Lung microvascular endothelial cell (primary cell): ENCODE measurements at places on chromosomes 6 and 20. TPM values are rescaled to one million over a fixed set of nuclear protein-coding genes. Genes with fewer than 3 reads are reported as not detected.

The ZSWIM3 gene
- total RNA-seq, result 5.0 and 7.9 TPM in 2 replicates

The C6orf118 gene
- total RNA-seq, result not detected in 2 replicates

The DEFB124 gene
- total RNA-seq, result not detected in 2 replicates

The ALDH8A1 gene
- 0.20 and 0.44 TPM in 2 replicates for total RNA-seq

The DACT2 gene
- not detected in 2 replicates for total RNA-seq

The SIRPA gene
- 31.6 and 51.8 TPM in 2 replicates for total RNA-seq

The AKAP7 gene
- total RNA-seq, result 2.0 and 2.4 TPM in 2 replicates

The SYNE1 gene
- 39.0 and 44.8 TPM in 2 replicates for total RNA-seq

DNA sequence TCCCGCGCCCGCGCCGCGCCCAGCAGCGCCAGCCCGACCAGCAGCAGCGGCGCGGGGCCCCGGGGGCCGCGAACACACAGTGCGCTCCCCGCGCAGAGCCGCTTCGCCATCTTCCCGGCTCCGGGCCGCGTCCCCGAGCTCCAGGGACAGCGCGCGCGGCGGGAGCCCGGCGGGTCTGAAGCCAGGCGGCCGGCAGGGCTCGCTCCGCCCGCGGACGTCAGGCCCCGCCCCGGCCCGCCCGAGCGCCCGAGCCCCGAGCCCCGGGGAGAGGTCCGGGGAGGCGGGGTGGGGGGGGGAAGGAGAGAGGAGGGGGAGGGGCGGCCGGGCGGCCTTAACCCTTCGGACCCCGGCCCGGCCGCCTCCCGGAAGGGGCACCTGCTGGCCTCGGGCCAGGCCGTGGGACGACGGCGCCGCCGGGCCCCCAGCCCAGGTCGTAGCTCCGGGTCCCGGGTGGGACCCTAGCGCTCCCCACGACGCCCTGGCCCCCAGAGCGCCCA lies at the start of gene LAMA5:
Gene LAMA5, minus strand, starts transcription at position 177 of the 497 bp plus-strand sequence. Its CDS starts 67 bp downstream, at position 110.
- peak; percentile 58 for DNase-seq

DNA sequence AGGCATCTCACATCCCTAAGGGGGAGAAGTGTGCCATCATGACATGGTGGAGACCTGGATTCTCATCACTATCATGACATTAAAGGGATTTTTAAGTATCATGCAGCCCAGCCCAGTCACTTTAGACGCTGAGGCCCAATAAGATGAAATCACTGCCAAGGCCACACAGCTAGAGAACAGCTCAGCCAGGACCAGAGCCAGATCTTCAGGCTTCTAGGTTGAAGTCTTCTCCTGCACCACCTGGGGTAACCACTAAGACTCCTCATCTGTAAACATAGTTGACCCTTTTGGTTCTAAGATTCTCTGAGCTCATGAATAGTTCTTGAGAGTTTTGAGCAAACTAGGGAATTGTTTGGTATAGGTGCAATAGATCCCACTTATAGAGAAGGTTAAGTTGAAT lies 125.1 kb downstream of the TCP11 start:
- no peak for DNase-seq

- DNase-seq, result no peak
These were observed 43.9 kb downstream of the FILIP1 start for GRCh38 chr6:75449630-75450206.

DNA sequence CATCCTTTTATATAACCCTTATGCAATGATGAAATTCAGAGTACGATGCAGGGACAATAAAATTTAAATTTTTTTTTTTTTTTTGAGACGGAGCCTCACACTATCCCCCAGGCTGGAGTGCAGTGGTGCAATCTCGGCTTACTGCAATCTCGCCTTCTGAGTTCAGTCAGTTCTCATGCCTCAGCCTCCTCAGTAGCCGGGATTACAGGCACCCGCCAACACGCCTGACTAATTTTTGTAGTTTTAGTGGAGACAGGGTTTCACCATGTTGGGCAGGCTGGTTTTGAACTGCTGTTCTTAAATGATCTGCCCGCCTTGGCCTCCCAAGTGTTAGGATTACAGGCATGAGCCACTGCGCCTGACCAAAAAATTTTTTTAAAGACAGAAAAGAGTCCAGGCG lies 15.2 kb downstream of the MTO1 start:
- no peak for DNase-seq

GRCh38 chr6:138331444-138331843 lies 46.3 kb upstream of the SMIM28 start:
- DNase-seq, result no peak

DNA sequence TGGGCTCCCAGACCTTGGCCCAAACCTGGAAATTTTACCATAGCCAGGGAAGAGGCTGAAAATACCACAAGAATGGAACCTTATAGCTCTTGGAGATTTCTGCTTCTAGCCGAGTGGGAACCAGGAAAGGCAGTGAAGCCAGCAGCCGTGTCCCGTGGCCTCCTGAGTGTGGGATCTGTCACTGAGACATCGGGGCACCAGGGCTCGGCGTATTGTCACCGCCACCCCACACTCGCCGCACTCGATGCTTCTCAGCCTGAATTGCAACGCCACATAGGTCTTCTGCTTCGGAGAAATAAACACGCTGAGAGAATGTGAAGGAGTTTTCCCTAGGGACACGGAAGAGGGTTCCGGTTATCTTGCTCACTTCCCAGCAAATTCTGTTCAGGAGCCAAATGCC lies 61.5 kb downstream of the DLL1 start:
- DNase-seq, result no peak

- DNase-seq, result no peak
These were observed 8.5 kb downstream of the RBM24 start for GRCh38 chr6:17289630-17290061.
